ENCODE measurements at places on chromosomes 7 and 10. TPM values are rescaled to one million over a fixed set of nuclear protein-coding genes. Genes with fewer than 3 reads are reported as not detected.
A peak's percentile ranks its signal among the peaks of the same experiment; 100 is the strongest.

DNA sequence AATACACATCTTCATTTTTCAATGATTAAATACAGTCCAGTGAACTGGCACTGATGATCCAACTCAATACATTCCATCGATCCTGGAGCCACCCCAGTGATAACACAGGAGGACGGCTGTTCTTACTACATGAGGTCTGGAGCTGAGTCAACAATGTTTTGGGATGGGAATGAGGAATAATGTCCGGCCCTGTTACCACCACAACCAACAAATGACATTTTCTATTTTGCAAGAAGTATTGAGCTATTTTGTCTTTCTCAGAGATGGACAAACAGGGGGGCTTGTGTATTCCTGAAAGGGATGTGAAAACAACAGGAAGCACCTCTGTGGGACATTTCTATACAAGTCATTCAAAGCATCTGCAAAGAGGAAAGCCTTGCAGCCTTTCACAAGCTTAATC, 249.2 kb downstream of the PARD3 start:
- peak; percentile 83 for DNase-seq
- no peak overlapping the region for H3K27ac ChIP-seq
- H3K36me3 ChIP-seq: no peaks in the 10 kb centered on the region
- H3K4me1 ChIP-seq: peaks cover 11% of the 10 kb centered on the region
- no peak overlapping the region for H3K4me3 ChIP-seq

DNA sequence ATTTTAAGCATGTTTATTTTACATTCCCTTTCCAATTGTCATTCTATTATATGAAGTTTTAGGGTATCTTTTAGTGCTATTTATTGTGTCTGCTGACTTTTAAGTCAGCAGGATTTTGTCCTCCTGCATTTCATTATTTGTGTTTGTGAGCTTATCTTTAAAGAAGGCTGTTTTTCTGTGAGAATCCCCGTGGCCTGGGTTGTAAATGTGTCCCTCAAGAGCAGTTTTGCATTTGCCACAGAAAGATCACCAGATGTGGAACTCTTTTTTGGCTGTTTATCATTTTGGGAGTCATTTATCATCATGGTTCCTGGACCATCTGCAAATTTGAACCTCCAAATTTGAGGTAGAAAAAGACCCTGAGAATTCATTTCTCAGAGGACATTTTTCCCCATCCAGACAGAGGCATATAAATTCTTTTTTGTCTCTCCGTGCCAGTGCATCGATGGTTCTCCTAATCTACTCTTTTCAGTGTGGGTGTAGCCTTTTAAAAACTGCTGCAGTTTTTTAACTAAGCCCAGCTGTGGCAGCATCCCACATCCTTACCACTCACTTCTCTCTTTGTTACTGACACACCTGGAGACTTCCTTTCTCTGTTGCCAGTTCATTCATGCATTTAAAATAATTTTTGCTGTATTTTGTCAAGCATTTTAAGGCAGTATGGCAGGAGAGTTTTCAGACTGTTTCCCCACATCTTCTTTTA, 20.1 kb upstream of the MTURN start:
- no peak for DNase-seq
- H3K36me3 ChIP-seq: no peaks in the 10 kb centered on the region
- H3K27ac ChIP-seq: no peak overlapping the region
- H3K4me3 ChIP-seq: no peak overlapping the region
- H3K27me3 ChIP-seq: no peaks in the 10 kb centered on the region

DNA sequence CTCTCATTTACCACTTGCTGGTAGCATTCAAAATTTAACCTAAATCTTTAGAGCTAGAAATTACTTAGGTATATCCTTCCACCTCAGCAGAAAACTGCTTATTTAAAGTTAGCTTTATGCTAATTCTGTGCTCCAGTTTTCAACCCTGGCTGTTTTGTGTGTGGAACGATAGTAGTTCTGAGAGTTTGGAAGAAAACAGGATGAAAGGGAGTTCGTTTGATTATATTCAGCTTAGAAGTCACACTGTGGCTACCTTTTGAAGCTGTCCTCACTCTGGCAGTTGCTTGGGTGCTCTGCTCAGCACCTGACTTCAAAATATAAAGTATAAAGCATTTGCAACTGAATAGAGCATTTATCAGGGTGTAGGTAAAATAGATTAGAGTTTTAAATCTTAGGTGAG, 2.6 kb upstream of the ASCC1 start:
- H3K36me3 ChIP-seq: no peaks in the 10 kb centered on the region
- no peak overlapping the region for H3K27ac ChIP-seq
- H3K4me1 ChIP-seq: no peaks in the 10 kb centered on the region
- H3K27me3 ChIP-seq: no peaks in the 10 kb centered on the region
- H3K4me3 ChIP-seq: no peak overlapping the region

- H3K27ac ChIP-seq: no peak overlapping the region
- peaks cover 18% of the 10 kb centered on the region for H3K4me1 ChIP-seq
- DNase-seq: no peak
- H3K4me3 ChIP-seq: no peak overlapping the region
- H3K36me3 ChIP-seq: no peaks in the 10 kb centered on the region
Observed at GRCh38 chr10:124066126-124066700, 27.2 kb downstream of the CHST15 start.

DNA sequence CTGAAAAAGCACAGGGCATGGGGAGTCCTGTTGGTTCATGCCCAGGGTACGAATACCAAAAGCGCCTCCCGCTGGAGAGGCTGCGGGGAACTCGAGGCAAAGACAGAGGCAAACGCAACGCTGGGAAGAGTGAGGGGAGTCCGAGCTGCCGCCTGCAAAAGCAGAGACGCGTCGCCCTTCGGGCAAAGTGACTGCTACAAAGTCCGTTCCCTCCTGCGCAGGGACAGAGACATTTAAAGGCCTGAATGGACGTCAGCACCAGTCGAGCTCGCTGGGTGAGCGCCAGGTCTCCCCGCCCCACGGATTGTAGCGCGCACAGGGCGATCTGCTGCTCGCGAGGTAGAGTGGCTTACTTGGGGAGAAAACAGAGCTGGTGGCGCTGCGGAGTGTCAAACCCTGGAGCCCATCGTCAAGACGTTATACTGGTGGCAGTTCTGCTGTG, 732.8 kb downstream of the ZWINT start:
- DNase-seq: no peak
- peaks cover 12% of the 10 kb centered on the region for H3K4me1 ChIP-seq
- peaks cover 18% of the 10 kb centered on the region for H3K27me3 ChIP-seq
- no peaks in the 10 kb centered on the region for H3K36me3 ChIP-seq
- H3K27ac ChIP-seq: no peak overlapping the region

GRCh38 chr10:130498042-130498441, 361.9 kb downstream of the GLRX3 start:
- no peak overlapping the region for H3K27ac ChIP-seq
- H3K36me3 ChIP-seq: no peaks in the 10 kb centered on the region
- H3K4me3 ChIP-seq: no peak overlapping the region
- H3K27me3 ChIP-seq: no peaks in the 10 kb centered on the region

GRCh38 chr7:112997831-112998230, 88.8 kb downstream of the GPR85 start:
- no peak overlapping the region for H3K27ac ChIP-seq
- no peaks in the 10 kb centered on the region for H3K36me3 ChIP-seq
- H3K27me3 ChIP-seq: no peaks in the 10 kb centered on the region
- no peak for DNase-seq

GRCh38 chr7:22348379-22348778, 8.6 kb downstream of the RAPGEF5 start:
- H3K27ac ChIP-seq: no peak overlapping the region
- no peaks in the 10 kb centered on the region for H3K36me3 ChIP-seq
- H3K4me1 ChIP-seq: no peaks in the 10 kb centered on the region

GRCh38 chr7:115827305-115828045, 203.1 kb downstream of the TFEC start:
- H3K27me3 ChIP-seq: no peaks in the 10 kb centered on the region
- H3K27ac ChIP-seq: no peak overlapping the region
- no peak for DNase-seq
- H3K36me3 ChIP-seq: no peaks in the 10 kb centered on the region

- H3K4me3 ChIP-seq: no peak overlapping the region
- H3K4me1 ChIP-seq: peaks cover 6% of the 10 kb centered on the region
- DNase-seq: peak; percentile 47
- no peaks in the 10 kb centered on the region for H3K27me3 ChIP-seq
Observed at GRCh38 chr10:58795560-58795959, 282.9 kb downstream of the BICC1 start.

DNA sequence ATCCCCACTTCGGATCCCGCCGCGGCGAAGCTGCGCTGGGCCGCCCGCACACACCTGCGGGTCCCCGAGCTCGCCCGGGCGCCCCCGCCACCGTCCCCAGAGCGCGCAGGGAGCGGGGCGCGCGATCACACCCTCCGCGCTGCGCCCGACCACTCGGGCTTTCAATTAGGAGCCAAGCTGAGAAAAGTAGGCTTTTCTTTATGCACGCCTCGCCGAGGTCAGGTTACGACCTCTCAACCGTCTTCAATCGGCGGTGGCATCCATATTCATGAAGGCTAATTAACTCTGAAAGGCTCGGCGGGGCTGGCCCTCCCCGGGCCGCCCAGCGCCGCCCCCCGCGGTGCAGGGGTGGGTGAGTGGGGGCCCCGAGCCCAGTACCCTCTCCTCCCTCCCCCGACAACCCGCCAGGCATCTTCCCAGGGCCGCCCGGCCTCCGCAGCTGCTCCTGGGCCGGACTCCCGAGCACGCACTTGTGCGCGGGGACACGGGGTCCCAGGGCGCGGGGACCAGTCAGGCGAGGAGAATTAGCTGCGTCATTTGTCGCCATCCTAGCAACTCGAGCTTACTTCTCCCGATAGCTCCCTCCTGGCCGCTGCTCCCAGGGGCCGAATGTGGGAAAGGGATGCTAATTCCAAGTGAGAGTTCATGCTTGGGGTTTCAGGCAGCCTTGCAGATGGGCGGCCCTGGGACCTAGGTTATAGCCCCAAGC, 155.5 kb upstream of the LYZL2 start:
- peak overlapping the region; percentile 49 for H3K27ac ChIP-seq
- peaks cover 33% of the 10 kb centered on the region for H3K4me1 ChIP-seq
- H3K4me3 ChIP-seq: peak overlapping the region; percentile 65
- no peaks in the 10 kb centered on the region for H3K36me3 ChIP-seq
- no peaks in the 10 kb centered on the region for H3K27me3 ChIP-seq
- DNase-seq: peak; percentile 75

- peak; percentile 66 for DNase-seq
- H3K27ac ChIP-seq: no peak overlapping the region
- H3K4me3 ChIP-seq: no peak overlapping the region
- H3K27me3 ChIP-seq: no peaks in the 10 kb centered on the region
- no peaks in the 10 kb centered on the region for H3K36me3 ChIP-seq
Observed at GRCh38 chr7:40749877-40750276, 615.1 kb downstream of the SUGCT start.

ZNF37A gene
- total RNA-seq: 10.3 TPM

MYO3A gene
- total RNA-seq: not detected

BPGM gene
- 37.4 TPM for total RNA-seq
